ENCODE measurements at places on chromosomes 2 and 18.
A peak's percentile ranks its signal among the peaks of the same experiment; 100 is the strongest.

DNA sequence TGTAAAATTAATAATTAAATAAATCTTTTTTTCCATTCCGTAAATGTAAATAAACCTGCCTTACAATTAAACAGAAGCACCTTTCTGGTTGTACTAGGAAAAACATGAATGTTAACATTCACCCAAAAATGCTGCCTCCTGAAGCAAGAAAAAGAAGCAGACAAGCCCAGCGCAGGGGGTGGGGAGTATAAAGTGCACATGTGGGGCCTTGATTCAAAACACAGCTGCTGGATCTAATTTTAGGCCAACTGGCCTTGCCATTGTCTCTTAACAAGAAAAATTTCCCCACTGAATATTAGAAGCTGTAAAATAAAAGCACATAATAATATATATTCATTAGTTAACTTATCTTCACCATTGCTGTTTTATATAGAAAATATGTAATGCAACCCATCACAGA, 28.3 kb downstream of the TCF4 start:
- no peak for DNase-seq

- no peak for DNase-seq
Measured at GRCh38 chr2:135745545-135745944, 3.9 kb downstream of the UBXN4 start.

DNA sequence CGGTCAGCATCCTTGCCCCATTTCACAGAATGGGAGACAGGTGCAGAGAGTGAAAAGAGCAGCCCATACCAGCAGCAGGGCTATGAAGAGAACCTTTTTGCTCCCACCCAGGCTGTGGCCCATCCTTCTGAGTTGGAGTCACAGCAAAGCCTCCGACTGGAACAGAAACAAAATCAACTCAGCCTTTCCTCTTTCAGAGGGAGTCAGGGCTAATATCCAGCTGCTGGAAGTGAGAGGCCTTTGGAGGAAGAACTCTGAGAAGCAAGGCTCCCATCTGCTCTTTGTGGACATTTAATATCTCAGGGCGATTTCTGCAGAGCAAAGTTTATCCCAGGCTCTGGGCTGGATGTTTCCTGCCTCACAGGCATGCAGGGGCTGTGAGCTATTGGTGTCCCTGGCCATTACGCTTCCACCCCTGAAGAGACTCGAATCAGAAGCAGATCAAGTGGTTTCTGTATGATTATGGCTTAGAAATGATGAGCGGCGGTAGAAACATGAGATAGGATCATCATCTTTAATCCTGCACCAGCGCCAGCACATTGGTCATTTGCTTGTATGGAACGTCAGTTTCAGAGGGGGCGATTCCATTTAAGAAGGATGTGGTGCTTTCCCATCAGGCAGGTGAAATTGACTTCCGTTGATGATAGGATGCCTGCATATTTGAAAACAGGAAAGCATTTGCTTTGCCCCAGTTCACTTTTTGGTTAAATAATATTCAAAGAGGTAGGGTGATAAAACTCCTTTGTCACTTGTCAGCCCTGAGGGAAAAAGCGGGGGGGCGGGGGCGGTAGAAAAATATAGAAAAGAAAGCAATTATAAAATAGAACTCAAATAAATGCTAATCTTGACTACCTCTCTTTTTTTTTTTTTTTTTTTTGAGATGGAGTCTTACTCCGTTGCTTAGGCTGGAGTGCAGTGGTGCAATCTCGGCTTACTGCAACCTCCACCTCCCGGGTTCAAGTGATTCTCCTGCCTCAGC, 152.4 kb downstream of the LRRC30 start:
- no peak for DNase-seq

- DNase-seq: peak; percentile 91
Measured at GRCh38 chr18:48866028-48866733, 84.6 kb downstream of the SMAD7 start.

DNA sequence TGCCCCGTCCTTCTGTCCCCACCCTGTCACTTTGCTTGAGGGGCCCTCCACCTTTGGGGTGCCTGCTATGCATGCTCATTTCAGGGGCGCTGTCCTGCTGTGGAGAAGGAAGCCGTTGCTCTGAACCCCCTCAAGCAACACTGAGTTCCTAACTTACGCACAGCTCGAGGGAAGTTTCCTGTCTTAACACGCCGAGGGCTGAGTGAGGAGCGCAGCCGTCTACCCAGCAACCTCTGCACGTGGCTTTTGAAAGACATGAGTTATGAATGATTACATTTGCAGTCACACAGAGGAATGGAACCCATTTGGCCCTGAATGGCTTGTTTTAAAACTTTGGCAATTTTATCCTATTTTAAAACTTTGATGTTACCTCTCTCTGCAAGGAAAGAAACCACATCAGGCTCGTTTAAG, 14.0 kb downstream of the RAMP1 start:
- no peak for DNase-seq

DNA sequence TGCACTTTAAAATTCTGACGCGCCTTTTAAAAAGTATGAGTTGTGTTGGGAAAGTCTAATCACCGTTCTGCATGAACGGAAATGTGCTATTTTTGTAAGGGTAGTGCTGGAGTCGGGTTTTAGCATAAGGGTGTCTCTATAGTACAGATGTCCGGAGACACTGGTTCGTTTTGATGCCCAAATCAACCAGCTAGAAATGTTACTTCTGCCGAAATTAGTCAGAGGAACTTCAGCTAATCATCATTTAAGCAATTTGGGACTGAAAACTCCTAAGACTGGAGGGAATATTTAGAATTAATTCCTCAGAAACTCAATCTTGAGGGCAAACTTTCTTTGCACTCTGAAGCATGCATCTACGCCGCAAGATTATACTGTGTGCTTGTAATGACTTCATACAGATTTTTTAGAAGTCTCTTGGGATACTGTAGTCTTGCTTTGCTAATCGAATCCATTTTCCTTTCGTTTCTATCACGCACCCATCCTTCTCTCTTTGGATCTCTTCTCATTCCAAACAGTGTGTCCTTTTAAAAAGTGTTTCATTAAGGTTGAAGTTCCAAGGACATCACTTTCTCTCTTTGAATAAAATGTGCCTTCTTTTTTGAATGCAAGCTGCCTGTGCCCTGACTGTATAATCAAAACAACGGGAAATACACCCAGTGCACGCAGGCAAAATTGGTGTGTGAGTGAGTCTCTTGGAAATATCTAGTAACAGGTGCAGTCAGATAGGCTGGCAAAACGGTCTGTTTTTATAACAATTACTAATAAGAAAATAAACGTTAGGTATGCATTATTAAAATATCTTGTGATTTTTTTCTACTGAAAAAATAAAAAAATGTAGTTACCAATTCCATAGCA, 270.9 kb upstream of the TCF4 start:
- no peak for DNase-seq

- DNase-seq: no peak
Measured at GRCh38 chr18:21991081-21991534, 178.3 kb upstream of the GATA6 start.

GRCh38 chr18:12076424-12077140, 17.1 kb upstream of the ANKRD62 start:
- no peak for DNase-seq

DNA sequence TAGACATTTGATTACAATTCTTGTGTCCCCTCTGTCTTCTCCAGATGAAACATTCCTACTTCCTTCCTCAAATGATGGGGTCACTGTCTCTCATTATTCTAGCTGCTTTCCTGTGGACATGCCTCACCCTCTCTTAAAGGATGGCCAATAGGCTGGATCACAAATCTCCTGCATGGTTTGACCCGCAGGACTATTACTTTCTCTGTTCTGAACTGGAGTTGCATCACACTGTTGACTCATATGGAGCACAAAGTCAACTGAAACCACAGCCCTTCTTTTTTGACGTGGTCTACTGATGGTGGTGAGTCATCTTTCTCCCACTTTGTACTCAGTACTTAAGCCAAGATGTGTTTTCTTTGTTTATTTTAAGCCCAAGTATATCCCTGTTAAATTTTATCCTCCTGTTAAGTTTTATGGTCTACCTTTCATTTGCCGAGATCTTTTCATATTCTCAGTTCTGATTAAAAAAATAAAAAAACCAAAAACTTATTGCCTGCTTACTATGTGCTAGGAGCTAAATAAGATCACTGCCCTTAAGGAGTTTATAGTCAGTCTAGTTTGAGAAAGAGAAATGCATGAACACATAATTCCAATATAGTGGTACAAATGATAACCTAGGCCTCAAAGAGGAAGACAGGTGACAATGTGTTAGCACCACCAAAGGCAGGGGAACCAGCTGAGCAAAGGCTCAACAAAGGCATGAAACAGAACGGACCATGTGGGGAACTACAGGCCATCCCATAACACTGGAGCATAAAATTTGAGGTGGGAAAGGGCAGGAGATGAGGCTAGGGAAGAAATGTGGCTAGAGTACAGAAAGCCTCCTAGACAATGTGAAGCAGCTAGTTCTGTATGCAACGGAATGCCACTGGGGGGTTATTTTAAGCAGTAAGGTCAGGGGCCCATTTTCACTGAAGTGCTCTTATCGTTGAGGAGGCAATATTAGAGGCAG, 67.6 kb upstream of the ZFP36L2 start:
- DNase-seq: no peak

DNA sequence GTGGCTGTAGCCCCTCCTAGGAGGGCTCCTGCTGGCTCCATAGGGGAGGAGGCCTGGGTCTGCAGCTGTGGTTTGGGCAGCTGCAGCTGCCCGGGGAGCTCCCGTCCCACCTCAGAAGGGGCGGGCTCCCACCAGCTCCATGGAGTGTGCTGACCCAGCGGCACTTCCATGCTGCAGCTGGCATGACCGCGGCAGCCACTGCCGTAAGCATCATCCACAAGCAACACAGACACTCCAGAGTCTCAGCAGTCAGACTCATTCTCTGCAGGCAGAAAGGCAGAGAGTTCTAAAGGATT, 660.1 kb upstream of the RAB6C start:
- no peak for DNase-seq

All from NCI-H1105 (cell line).